ENCODE measurements at places on chromosomes 6 and 20.
A peak's percentile ranks its signal among the peaks of the same experiment; 100 is the strongest.

DNA sequence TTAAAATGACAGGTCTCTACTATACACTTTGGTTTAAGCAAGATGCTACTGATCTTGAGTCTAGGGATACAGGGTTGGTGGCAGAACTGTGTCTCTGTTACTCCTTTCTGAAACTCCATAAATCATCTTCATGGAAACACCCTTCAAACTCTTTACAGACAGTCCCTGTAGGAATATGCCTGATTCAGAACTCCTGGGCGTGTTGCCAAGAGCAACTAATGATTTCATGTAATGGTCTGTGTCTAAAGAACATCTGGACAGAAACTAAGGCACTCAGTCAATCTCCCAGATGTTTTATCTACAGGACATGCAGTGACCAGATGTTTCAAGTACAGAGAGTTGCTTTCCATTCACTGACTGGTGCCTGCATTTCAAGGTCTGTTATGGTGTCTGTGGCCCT lies 464.4 kb upstream of the CHD6 start:
- peak; percentile 2 for DNase-seq

DNA sequence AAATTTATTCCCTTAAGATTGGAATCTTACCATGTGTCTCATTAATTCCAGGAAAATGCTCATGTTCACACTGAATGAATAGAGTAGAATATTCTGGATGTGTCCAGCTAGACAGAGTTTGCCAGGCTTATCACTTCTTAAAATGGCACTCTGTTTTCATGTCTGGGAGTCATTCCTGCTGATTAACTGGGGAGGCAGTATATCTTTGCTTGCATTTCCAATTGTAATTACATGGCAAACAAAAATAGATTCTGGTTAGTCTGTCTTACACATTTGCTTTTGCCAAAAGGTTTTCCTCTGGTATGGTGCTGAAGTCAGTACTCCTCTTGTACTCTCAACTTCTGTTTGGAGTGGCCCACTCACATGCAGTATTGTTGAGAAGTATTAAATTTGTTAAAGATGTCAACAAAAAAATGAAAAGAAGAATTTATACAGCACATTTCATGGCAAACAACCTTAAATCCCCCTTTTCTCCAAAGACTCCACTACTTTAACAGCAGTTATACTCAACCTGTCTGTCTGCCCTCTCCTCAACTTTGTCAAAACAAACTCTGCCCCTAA lies 70.2 kb downstream of the TENT5A start:
- no peak for DNase-seq

DNA sequence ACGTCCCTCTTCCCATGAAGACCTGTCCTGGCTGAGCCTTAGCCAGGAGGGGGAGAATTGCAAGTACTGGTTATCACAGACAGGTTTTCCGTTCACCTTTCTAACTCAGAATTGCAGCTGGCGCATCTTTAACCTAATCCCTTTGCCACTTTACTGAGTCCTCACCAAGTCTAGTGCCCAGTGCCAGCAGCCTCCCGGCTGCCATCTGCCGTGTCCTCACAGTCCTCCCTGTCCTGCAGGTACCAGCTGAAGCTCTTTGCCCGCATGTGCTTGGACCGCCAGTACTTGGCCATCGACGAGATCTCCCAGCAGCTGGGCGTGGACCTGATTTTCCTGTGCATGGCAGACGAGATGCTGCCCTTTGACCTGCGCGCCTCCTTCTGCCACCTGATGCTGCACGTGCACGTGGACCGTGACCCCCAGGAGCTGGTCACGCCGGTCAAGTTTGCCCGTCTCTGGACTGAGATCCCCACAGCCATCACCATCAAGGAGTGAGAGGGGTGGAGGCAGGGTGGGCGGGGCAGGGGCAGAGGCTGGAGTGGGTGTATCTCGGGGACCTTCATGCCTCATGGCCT lies 41.3 kb downstream of the UQCC2 start:
- no peak for DNase-seq

DNA sequence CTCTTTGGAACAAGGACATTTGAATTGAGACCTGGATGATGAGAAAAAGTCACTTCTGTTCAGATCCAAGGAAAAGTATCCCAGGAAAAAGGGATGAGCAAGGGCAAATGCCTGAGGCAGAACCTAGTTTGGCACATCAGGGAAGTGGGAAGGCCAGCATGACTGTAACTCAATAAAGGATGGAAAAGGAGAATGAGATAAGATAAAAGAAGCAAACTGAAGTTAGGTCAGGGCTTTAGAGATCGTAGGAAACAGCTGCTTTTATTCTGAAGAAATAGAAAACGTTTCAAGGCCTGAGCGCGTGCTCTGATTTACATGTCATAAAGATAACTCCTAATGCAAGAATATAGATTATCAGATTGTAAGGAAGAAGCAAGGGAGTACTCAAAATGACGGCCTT lies 450.0 kb downstream of the FRK start:
- no peak for DNase-seq

DNA sequence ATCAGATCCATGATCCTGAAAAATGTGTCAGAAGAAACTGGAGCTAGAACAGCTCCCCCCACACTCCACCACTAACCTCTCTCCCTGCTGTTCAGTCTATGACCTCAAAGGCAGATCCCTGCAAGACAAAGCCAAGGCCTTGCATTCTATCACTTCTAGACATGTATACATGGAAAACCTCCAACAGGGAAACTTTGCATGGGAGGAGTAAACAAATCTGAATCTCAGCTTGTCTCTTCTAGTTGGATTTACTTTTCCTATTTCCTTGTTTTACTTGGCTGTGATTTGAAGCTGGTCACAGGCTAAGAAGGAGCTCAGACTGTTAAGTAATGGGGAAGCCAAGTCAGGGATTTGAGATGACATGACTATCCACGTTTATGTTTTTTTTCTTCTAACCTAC lies 456.8 kb upstream of the CHD6 start:
- DNase-seq = peak; percentile 2

GRCh38 chr20:36856195-36856594 lies 19.7 kb upstream of the TLDC2 start:
- no peak for DNase-seq

DNA sequence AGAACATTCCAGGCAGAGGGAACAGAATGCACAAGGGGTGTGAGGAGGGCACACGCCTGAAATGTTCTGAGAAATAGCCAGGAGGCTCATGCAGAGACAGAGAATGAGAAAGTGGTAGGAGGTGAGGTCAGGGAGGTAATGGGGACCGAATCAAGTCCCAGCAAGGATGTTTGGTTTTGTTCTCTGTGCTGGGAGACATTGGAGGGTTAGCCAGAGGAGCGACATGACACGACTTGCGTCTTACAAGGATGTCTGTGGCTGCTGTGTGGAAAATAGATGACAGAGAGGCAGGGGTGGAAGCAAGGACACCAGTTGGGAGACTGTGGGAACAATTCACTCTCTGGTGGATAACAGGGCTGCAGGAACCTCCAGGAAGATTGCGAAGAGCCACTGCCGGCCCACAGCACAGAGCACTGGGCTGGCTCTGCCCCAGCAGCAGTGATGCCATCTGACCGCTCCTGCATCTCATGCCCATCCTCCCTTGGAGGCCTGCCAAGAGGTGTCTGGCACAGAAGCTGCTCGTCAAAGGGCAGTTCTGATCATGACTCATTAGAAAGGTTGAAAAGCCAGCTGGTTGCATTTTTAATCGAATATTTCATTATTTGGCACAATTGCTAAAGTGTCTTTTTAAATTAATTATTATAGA lies 57.7 kb upstream of the CD83 start:
- no peak for DNase-seq

- DNase-seq = no peak
These were observed 58.3 kb downstream of the RIN2 start for GRCh38 chr20:19816386-19816785.

DNA sequence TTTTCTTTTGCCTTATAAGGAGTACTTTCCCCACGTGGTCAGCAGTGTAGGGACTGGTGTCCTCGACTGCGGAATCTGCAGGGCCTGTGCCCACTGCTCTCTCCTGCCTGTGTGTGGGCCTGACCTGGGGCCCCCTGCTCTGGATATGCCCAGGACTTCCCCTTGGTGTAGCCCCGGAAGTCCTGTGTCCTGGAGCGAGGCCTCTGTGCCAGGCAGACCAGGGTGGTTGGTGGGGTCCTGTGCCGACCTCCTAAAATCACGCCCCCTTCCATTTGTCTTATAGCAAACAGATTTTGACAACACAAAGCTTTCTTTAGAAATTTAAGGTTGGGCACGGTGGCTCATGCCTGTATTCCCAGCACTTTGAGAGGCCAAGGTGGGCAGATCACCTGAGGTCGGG lies 64.2 kb downstream of the DLL1 start:
- no peak for DNase-seq

DNA sequence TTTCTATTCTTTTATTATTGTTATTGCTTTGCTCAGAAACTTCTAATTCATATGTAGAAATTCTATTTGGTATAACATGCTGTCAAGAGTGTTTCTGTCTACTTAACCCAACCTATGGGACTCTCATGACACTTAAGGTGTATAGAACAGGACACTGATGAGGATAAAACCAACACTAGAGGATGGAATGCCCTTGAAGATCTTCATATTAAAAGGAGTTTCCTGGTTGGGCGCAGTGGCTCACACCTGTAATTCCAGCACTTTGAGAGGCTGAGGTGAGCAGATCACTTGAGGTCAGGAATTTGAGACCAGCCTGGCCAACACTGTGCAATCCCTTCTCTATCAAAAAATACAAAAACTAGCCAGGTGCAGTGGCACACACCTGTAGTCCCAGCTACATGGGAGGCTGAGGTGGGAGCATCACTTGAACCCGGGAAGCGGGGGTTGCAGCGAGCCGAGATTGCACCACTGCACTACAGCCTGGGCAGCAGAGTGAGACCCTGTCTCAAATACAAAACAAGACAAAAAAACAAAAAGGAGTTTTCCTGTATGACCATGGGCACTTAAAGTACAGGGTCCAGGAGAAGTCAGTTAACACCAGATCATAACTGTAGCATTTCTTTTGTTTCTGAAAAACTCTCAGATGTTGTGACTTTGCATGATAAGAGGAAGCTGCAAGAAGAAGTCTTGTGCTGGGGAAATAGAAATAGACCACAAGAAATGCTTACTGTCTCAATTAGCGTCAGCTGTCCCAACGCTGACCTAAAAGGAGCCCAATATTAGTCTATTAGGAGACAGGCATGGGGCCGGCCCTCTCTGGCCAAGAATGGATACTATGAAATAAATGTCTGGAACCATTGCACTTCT lies 38.9 kb upstream of the CD2AP start:
- DNase-seq = peak; percentile 11

GRCh38 chr6:125206389-125206788 lies 52.8 kb downstream of the TPD52L1 start:
- DNase-seq = no peak

- DNase-seq = no peak
These were observed 144.7 kb downstream of the QRSL1 start for GRCh38 chr6:106773996-106774629.

- no peak for DNase-seq
These were observed 14.2 kb downstream of the E2F3 start for GRCh38 chr6:20415712-20416454.

GRCh38 chr20:50237349-50237748 lies 46.7 kb downstream of the CEBPB start:
- no peak for DNase-seq

DNA sequence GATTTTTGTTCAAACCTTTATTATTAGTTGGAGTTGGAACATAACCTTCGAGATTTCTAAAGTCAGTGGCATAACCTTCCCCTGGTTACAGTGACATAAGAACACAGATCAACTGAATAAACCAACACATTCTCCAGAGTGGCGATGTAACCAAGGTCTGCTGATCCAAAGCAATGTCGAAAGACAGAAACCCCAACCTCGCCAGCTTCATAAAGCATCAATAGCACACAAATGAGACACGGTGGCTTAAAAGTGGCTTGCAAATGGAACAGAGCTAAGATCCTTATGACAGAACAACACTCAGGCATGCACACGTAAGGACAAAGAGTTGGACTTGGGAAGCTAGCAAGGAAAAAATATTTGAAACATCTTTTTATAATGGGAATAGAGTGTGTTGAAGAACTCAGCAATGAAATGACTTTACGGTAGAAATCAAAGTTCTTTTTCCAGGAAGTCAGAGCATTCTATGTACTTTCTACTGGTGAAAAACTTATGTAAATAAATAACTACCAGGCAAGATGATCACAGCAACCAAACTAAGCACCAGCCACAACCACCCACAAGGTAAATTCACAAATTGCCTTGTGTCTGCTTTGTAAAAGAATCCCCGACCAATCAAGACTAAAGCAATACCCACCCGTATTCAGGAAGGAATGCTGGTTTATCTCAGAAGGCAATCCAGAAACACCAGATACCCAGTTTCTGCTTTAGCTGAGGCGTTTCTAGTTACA lies 61.0 kb upstream of the NHSL1 start:
- DNase-seq = no peak

DNA sequence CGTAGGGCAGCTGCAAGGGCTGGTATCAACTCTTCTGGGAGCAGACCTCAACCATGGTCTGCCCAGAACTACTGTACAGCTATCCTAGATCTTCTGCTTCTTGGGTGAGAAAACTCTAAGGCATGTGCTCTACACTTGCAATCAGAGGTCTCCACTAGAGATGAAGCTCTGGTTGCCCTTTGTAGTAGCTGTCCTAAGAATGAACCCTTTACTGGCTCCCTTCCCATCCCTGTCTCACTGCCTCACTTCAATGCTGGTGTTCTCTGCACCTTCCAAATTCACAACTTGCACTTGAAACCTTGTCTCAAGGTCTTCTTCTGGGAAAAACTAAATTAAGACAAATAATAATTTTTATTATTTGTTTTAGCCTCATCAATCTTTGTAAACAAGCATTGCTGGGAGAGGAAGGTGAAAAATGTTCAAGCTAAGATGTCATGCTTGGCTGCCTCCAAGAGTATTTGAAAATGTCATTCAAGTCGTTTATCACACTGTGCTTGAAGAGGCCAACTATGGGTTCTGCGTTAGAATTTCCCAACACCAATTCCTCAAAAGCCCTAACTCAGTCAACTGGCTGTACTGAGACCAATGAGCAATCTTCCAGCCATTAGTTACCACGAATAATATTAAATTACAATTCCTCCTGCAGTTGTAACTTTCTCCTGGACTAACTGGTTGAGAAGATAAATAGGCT lies 255.7 kb upstream of the PRND start:
- DNase-seq = no peak

Data from pons (tissue), 1 donor.